ENCODE measurements at places on chromosomes 11 and 22.

DNA sequence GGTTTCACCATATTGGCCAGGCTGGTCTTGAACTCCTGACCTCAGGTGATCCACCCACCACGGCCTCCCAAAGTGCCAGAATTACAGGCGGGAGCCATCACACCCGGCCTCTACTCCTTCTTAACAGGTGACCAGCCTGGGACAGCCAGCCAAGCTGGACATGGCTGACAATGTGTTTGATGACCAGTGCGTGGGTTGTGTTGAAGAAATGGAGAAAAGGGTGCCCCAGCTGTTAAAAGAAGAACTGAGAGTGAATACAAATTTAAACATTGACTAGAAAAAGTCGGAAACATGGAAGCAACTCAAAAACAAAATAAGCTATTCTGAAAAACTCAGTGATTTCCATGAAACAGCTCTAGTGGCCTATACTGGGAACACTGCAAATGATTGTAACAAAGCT lies 86.5 kb upstream of the CLPB start:
- DNase-seq: no peak

- no peak for DNase-seq
Observed at GRCh38 chr11:68658097-68658496, 26.2 kb upstream of the GAL start.

GRCh38 chr11:18699269-18699596 lies 654 bp downstream of the TMEM86A start:
- DNase-seq: no peak

DNA sequence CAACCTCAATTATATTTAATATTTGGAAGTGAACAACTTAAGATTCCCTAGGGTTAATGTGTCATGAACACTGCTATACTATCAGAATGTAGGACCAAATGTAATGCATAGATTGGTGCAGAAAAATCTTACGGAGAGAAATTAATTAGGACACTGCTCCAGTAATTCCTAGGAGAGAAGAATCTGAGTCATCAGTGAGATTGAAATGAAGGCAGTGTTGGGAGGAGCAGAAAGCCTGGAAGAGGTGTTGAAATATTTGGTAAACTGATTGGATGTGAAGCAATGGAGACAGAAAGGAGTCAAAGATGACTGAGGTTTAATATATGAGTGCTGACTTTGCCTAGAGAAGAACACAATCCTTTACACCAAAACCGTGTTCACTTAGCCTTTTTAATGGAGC lies 836.0 kb downstream of the FAM181B start:
- DNase-seq: no peak

- DNase-seq: no peak
Observed at GRCh38 chr11:129225190-129225589, 33.1 kb upstream of the ARHGAP32 start.

DNA sequence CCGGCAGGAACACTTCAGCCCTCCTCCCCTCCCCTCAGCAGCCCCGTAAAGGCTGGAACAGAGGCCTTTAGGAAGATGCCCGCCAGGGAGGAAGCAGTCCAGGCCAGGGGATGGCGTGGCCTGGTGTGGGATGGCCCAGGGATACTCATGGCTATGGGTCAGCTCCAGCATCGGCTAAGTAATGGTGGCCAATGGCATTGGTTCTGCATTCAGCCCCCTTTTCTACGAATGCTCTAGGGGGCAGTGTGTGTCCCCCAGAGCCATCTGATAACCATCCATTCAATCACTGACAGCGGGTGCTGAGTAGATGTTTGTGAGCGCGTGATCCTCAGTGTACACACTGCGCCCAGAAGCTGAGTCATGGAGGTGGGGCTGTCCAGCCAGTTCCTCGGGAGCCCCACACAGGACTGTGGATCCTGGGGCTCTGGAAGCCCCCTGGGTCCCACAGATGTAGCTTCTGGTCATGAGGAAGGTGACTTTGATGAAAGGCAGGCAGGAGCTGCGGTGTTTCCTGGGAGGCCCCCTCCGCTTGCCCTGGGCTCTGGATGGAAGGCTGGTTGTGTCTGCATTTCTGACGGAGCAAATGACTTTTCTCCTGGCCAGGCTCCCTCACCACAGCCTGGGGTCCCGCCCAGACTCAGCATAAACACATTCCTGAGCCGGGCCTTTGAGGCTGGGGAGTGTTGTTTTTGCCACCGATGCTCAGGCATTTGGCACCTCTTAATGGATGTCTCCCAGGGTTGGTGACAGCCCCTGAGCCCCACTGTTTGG lies 46.5 kb downstream of the FBLN1 start:
- no peak for DNase-seq

DNA sequence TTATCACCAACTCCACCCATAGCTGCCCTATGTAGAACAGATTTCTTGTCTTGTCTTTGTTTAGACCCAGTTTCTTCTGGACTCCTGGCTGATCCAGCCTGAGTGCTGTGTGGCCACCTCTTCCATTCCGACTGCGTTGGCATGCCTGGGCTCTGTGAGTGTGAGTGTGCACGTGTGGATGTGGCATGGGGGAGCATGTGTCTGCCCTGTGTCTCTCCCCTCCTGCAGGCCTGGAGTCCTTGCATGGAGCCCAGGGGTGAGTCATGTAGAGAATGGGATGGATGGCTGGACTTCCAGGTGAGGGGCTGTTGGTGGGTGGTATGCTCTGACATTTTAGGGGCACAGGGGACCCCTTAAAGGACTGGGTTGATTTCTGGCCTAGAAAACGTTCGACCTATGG lies 194.7 kb downstream of the GRIK4 start:
- no peak for DNase-seq

GRCh38 chr11:44725757-44726282 lies 942 bp upstream of the TSPAN18 start:
- no peak for DNase-seq

DNA sequence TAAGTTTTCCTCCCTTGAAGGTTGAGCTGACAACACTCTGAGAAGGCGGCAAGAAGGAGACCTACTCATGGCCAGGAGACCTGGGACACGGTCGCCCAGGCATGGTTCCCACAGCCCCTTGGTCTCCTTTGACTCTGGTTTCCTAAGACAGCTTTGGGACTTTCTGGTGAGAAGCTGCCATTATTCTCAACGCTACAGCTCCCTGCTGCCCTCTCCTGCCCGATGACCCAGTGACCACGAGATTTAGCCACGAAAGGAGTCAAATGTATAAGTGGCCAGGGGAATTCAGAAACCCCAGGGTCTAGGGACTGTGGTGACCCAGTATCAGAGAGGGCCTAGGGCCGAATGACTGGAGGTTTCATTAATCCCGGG lies 699 bp upstream of the SDF2L1 start:
- peak; percentile 17 for DNase-seq

GRCh38 chr11:82732348-82732733 lies 1.3 kb downstream of the FAM181B start:
- no peak for DNase-seq

DNA sequence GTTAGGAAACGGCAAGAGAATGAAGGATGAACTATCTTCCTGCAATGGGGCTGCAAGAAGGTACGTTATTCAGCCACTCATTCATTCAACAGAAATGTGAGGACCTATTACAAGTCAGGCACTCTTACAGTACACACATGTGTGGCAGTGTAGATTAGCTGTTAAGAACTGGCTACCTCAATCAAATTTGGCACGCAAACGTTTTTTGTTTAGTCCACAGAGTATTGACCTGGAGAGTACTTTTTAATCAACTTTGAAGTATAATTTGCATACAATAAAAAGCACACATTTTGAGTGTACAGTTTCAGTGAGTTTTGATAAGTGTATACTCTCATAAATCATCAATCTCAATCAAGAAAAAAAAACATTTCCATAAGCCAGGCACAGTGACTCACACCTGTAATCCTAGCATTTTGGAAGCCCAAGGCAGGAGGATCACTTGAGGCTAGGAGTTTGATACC lies 24.2 kb downstream of the MRTFA start:
- no peak for DNase-seq

GRCh38 chr22:18085188-18085587 lies 7.4 kb downstream of the PEX26 start:
- no peak for DNase-seq

GRCh38 chr11:36478700-36479329 lies 31.3 kb downstream of the TRAF6 start:
- DNase-seq: peak; percentile 60

DNA sequence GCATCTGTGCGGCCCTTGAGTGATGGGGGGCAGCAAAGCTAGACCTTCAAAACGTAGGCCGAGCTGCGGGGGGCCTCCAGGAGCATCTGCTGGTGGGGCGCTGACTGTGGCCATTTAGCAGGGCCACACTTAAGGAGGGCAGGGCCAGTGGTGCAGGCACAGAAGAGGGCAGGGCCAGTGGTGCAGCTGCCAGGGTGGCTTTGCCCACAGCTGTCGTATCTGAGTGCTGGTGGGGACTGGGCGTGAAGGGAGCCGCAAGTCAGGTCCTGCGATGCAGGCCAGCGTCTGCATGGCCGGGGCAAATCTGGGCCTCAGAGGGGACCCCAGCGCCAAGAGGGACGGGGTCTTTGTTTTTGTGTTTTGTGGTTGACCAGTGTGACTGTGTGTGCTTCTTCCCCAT lies 27.7 kb downstream of the RNH1 start:
- DNase-seq: no peak

DNA sequence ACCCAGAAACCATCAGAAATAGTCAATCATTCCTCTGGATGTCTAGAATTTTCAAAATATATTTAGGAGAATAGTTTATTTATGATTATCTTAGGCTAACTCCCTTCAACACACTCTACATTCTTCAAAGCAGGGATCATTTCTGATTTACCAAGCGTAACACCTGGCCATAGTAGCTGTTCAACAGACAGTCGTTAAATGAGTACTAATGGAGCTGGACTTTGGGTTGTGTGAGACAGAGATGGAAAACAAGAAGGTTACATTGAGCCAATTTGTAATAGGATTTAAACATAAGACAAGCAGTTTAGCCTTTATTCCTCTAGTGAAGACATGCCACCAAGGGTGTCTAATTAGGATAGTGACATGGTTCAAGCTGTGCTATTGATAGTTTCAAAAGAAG lies 129.2 kb upstream of the ANO3 start:
- no peak for DNase-seq

All from CD4-positive, alpha-beta T cell treated with Interferon alpha-2 for 1 hour (primary cell).